ENCODE measurements at places on chromosomes 1 and 21.

- no peaks in the 10 kb centered on the region for H3K36me3 ChIP-seq
- no peaks in the 10 kb centered on the region for H3K4me1 ChIP-seq
- no peak overlapping the region for H3K27ac ChIP-seq
- H3K27me3 ChIP-seq: no peaks in the 10 kb centered on the region
- H3K4me3 ChIP-seq: no peak overlapping the region
- no peak for DNase-seq
Observed at GRCh38 chr1:78491451-78492071, 787 bp downstream of the PTGFR start.

DNA sequence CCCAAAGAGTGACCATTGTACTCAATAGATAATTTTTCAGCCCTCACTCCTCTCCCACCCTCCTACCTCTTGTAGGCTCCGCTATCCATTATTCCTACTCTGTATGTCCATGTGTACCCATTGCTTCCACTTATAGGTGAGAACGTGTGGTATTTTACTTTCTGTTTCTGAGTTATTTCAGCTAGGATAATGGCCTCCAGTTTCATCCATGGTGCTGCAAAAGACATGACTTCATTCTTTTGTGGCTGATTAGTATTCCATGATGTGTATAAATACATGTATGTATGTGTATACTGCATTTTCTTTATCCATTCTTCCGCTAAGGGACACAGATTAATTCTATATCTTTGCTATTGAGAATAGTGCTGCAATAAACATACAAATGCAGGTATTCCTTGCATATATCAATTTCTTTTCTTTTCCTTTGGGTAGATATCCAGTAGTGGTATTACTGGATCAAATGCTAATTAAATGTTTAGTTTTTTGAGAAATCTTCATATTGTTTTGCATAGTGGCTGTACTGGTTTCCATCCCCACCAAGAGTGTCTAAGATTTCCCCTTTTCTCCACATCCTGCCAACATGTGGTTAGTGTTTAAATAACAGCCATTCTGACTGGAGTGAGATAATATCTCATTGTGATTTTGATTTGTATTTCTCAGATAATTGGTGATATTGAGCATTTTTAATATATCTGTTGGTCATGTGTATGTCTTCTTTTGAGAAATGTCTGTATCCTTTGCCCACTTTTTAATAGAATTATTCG lies 4.9 kb downstream of the LY9 start:
- DNase-seq: no peak
- peaks cover 36% of the 10 kb centered on the region for H3K4me1 ChIP-seq
- no peaks in the 10 kb centered on the region for H3K36me3 ChIP-seq
- H3K4me3 ChIP-seq: 0 out of 2 replicates have a peak overlapping the region, but pooled peaks have one; percentile 19

DNA sequence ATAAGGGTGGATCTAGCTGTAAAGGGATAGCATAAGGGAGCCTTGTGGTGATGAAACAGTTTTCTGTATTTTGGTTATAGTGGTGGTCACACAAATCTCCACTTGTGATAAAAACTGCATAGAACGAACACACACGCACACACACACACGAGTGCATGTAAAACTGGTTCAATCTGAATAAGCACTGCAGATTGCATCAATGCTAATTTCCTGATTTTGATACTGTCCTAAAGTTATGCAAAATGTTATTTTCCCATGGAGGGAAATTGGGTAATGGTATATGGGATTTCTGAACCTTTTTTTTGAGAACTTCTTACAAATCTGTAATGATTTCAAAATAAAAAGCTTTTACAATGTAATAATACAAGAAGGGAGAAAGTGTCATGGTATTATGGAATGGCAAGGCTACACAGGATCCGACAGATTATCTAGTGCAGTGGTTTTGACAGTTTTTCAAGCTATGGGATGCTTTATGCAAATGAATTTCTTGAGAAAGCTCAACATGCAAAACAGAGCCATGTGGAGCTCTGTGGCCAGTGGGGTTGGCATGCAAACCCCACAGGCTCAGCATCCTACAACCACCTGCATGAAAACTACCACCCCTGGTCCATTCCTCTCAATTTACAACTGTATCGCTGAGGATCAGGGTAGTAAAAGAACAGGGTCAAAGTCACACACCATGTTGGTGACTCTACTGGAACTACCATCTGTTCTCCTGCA lies 18.8 kb downstream of the SLC41A1 start:
- H3K36me3 ChIP-seq: no peaks in the 10 kb centered on the region
- H3K4me3 ChIP-seq: no peak overlapping the region
- H3K27me3 ChIP-seq: no peaks in the 10 kb centered on the region
- peaks cover 7% of the 10 kb centered on the region for H3K4me1 ChIP-seq
- DNase-seq: no peak
- no peak overlapping the region for H3K27ac ChIP-seq

- no peak overlapping the region for H3K4me3 ChIP-seq
- no peaks in the 10 kb centered on the region for H3K4me1 ChIP-seq
- H3K36me3 ChIP-seq: no peaks in the 10 kb centered on the region
- DNase-seq: no peak
- no peaks in the 10 kb centered on the region for H3K27me3 ChIP-seq
- H3K27ac ChIP-seq: no peak overlapping the region
Observed at GRCh38 chr21:40021558-40022351, 154.5 kb downstream of the PCP4 start.

- H3K4me1 ChIP-seq: no peaks in the 10 kb centered on the region
- no peak overlapping the region for H3K27ac ChIP-seq
- no peaks in the 10 kb centered on the region for H3K27me3 ChIP-seq
Observed at GRCh38 chr1:95865769-95866168, 631.8 kb downstream of the RWDD3 start.

DNA sequence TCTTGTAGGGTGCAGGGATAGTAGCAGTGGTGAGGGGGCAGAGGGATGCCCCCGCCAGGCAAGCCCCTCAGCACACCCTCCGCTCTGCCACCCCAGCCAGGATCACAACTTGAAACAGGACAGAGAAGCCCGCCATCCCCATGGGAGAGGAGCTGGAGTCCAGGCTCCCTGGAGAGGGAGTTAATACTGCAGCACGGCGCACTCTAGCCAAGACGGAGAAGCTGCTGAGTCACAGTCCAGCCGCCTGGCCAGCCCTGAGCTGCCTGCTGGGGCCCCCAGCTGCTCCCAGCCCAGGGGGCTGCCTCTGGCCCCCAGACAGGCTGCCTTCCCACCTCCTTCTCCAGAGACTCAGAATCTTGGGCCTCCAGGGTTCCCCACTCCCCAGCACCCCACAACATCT lies 87.2 kb downstream of the SYT2 start:
- H3K4me3 ChIP-seq: no peak overlapping the region
- H3K27me3 ChIP-seq: no peaks in the 10 kb centered on the region
- no peaks in the 10 kb centered on the region for H3K36me3 ChIP-seq
- H3K4me1 ChIP-seq: peaks cover 18% of the 10 kb centered on the region

DNA sequence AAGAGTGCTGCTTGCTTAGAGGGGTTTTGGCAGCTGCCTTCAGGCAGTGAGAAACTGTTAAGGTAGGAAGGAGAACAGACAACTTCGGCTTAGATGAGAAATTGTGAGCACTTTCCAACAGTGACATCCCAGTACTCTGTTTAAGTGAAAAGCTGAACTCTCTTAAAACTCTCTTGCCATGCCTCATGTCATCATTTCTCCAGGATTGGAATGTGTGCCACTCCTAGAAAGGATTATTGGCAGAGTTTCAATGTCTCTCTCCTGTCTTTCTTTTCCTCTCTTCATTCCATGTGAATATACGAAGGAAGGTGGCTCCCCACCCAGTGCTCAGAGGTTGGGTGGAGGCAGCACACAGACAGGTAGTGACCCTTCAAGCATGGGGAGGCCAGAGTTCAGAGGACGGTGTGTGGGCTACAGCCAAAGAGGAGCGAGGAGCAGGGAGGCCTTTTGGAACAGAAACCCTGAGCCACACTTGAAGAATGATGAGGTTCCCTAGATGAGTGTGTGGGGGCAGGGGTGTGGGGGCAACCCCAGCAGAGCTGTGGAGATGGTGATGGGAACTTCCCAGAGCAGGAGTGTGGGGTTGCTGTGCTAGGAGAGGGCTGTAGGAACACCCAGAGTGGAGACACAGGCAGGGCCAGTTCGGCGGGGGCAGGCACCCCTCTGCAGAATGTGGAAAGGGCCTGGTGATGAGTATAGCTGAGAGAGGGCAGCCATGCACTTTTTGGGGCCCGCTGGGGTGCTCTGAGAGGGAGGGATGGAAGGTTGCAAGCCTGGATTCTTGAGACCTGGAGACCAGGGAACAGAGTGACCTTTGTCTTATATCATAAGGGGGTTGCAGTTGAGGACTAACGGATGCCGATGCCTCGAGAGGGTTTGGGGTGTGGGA lies 58.8 kb downstream of the GALNT2 start:
- H3K4me3 ChIP-seq: no peak overlapping the region
- H3K27ac ChIP-seq: no peak overlapping the region
- H3K27me3 ChIP-seq: no peaks in the 10 kb centered on the region

All from GM12878 (cell line).